ENCODE measurements at places on chromosomes 1 and 21.

DNA sequence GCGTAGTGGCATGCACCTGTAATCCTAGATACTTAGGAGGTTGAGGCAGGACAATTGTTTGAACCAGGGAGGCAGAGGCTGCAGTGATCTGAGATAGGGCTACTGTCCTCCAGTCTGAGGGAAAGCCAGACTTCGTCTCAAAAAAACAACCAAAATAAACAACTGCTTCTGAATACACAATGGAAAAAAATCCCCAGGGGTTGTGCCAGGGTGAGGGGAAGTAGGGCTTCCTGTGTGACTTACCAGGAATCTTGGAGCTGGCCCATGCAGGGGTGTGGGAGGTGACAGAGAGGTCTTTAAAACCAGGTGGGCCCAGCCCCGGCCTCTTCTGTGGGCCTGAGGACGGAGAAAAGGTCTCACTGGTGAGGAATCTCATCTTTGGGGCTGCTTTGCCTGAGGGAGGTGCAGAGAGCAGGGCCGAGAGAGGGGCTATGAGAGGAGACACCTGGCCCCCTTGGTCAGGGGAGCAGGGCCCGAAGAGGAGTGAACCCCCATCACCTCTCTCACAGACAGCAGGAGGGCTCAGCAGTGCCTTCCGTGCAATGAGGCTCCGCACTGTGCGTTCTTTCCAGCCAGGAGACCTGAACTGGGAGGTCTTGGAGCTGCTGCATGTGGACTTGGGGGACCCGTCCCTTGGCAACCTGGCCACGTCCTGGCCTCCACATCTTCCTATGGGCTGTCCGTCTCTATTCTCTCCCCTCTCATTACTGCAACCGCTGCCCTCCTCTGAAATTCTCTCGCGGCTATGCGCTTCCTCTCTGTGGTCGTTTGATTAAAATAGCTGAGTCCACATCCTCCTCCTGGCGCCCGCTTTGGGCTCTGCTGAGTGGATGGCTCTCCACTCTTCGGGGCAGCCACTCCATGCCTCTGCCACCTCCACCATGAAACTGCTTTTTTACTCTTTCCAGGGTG, 10.7 kb downstream of the PLA2G5 start:
- no peak for DNase-seq

GRCh38 chr21:45472445-45473365, 67.7 kb downstream of the COL18A1 start:
- no peak for DNase-seq

DNA sequence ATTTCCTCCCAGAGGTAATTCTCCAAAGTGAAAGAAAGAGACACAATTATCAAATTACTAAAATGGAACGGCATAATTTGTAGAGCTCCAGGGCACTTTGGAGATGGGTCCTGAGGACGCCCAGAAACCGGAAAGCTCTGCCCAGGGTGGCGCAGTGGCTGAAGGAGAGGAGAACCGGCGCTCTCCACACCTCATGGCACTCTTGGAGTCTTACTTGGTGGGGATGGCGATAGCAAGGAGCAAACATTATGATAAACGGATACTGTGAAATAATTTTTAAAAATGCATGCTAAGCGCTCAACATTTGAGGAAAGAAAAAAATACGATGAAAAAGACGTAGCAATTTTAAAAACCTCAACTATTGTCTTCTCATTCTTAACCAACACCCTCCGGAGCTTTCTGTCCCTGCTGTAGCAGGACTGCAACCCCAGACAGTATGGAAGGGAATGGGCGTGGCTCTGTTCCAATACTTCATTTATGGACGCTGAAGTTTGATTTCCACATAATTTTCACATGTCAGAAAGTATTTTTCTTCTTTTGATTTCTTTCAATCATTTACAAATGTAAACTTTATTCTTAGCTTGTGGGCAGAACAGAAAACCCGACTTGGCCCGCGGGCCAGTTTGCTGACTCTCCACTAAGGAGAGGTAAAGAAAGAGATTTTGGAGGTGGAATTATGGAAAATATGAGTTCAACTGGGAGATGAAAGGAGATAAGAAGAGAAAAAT, 1.1 kb downstream of the S100A11 start:
- no peak for DNase-seq

- no peak for DNase-seq
Observed at GRCh38 chr1:200265104-200265503, 144.7 kb downstream of the ZNF281 start.

GRCh38 chr1:2451741-2452140, 24.3 kb upstream of the PLCH2 start:
- peak; percentile 64 for DNase-seq

DNA sequence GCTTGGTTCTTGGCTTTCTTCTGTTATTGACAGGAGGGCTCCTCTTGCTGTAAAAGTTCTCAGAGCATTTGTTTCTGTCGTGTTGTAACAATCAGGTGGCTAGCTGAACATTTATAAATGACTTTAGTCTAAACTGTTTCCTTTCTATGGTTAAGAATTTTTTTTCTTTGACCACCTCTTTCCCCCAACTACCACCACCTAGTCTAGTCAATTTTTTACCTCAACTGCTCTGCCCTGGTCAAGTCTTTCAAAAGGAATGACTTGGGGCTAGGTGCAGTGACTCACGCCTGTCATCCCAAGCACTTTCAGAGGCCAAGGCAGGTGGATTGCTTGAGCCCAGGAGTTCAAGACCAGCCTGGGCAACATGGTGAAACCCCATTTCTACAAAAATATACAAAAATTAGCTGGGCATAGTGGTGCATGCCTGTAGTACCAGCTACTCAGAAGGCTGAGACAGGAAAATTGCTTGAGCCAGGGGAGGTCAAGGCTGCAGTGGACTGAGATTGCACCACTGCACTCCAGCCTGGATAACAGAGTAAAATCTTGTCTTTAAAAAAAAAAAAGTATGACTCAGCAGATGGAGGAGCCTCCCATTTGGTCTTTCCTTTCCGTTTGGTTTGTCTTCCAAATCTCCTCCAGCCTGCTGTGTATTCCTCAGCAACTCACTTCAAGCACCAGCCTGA, 40.7 kb downstream of the MAP3K21 start:
- peak; percentile 2 for DNase-seq

DNA sequence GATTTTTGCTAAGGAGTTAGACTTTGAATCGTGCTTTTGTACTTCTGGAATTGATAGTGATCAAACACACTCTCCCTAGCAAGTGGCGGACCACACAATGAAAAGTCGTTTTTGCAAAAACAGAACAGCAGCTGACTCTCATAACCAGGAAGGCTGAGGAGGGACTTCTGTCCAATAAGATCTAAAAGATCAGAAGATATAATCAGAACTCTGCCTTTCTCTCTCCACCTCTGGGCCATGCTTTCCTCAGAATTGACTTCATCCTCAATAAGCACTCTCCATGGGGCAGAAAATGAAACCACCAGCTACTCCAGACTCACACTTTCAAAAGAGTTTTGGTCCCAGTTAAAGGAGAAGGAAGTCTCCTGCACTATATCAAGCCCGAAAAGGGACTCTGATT, 55.3 kb upstream of the SAMD13 start:
- no peak for DNase-seq

DNA sequence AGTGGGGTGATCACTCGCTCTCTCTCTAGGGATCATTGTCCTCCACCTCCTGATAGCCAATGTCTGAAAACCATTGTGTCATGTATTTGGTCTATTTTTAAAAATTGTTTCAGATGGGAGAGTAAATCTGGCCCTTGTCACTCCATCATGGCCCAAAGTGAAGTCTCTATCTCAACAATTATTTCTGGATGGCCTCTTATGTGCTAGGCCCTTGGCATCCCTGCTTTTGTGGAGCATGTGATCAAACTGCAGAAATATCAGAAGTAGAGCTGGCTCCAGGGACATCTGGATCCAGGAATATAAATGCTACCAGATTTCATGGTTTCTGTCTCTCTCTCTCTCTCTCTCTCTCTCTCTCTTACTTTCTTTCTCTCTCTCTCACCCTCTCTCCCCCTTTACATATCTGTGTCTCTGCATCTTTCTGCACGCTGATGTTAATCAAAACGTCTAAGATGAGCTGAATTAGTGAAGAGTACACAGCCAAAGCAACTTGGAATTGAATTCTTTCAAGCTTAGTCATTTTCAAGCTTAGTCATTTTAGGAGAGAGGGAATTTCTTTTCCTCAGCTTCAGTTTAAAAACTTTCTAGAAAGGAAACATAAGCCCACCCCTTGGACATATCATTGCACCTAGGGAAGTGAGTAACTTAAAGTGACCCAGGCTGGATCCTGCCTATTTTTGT, 47.4 kb upstream of the DOCK7 start:
- peak; percentile 60 for DNase-seq

DNA sequence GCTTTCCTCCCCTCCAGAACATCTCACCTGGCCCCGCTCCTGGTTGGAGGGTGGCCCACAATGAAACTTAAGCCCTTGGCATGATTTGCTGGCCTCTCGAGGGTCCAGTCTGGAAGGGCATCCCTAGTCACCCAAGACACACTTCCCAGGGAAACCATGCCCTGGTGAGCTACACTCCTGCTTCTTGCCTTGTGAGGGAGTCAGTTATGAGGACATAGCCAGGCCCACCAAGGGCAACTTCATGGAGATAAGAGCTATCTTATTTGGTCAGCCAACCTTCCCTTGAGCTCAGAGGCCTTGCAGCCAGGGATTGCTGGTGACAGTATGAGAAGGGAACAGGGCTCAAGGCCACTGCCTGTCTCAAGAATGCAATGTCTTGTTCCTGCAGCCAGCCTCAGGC, 9.7 kb downstream of the TNR start:
- DNase-seq = no peak

DNA sequence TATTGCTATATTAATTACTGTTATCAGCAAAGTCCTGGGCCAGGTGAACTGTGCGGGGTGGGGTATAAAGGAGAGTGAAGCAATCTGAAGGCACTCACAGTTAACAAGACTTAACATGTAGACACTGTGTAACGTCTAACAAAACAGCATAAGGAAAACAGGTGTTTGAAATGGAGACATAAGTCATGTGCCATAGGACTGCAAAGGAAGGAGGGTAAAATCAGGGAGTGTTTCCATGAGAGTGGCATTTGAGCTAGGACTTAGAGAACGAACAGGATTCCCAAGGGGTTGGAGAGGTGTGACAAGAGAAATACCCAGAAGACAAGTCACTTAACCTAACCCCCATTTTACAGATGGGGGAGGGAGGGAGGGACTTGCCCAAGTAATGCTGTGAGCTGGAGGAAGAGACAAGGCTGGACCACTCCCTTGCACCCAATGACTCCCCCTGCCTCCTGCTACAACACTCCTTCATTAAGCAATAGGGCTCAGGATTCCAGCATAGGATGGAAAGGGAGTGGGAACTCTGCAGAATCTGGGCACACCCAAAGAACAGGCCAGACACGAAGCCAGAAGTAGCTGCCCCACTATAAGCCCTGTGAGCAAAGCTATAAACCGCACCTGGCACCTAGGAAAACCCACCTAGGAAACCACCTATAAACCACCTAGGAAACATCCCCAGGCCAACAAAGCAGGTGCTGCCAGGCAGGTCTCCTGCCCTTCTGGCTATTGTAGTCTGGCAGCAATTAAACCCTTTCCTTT, 6.6 kb downstream of the PEF1 start:
- no peak for DNase-seq

- DNase-seq = no peak
Observed at GRCh38 chr21:28834335-28835238, 158.1 kb downstream of the LTN1 start.

GRCh38 chr1:199529324-199529723, 498.2 kb upstream of the NR5A2 start:
- DNase-seq = no peak

DNA sequence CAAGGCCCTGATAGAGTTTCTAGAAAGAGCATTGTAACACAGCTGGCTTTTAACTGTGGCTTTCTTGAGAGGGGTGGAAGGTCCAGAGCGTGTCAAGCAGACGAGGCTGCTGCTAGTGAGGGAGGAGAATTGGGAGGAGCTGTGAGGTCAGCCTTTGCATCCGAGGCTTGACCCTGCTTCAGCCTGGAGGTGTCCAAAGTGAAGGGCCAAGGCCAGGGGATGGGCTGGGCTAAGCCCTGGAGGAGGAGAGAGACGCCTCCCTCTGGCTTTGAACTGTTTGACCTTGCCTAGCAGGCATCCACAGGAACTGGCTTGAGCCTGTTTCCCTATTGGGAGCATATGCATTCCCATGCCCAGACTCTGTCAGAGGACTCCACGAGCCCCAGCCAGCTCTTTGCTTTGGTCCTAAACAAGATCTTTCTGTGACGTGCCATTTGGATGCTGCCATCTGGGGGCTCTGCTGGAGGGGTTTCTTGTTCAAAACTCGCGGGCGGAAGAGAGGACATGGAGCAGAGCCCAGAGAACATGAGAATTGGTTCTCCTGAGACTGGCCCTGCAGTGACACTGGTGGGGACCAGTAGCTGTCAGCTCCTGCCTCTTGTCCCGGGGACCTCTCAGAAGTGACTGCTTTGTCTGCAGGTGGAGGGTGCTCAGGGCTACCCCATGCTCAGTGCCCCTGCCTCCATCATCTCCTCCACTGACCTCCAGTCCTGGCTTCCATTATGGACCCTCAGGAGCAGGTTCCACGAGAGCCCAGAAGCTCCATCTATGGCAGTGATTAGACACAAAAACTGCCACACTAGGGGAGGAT, 5.5 kb downstream of the ACTRT2 start:
- no peak for DNase-seq

- no peak for DNase-seq
Observed at GRCh38 chr1:17831597-17831996, 76.5 kb downstream of the ACTL8 start.

GRCh38 chr1:40638097-40639036, 27.1 kb downstream of the RIMS3 start:
- no peak for DNase-seq

GRCh38 chr1:76763738-76764137, 103.5 kb upstream of the ST6GALNAC5 start:
- DNase-seq = no peak

DNA sequence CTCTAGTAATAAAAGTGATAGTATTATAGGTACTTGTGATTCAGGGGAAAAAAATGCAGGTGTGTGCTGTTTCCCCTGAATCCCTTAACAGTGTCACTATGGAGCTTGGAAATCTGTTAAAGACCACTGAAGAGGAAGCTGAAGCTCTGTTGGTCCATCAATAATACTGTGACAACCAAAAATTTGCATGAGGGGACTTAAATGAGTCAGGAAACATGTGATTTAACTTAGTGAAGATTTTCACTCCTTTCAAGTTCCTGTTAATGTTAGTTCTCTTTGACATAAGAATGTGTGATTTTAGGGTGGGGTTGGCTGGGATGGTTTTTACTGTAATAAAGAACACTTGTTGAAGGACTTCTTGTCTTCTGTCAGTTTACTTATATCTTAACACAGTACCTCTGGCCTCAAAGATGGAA, 32.0 kb downstream of the VANGL2 start:
- DNase-seq = no peak

DNA sequence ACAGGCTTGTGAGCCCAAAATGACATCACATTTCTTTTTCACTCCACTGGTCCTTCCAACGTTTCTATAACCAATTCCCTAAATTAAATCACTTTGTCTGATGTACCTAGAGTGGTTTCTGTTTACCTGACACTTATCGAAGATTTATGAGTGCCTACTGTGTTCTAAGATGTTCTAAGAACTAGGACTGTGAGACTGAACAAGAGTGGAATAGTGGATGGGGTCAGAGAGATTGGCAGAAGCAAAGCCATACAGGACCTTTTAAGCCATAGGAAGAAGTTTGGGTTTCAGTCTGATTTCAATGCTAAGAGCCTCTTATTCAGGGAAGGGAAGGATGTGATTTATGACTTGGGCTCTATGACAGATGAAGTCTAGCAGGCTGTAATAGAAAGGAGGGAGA, 72.3 kb upstream of the LAPTM5 start:
- DNase-seq = no peak

- DNase-seq = no peak
Observed at GRCh38 chr1:50750021-50750619, 209.9 kb downstream of the FAF1 start.

All from BJ (cell line).